ENCODE measurements at places on chromosomes 1 and 21.

DNA sequence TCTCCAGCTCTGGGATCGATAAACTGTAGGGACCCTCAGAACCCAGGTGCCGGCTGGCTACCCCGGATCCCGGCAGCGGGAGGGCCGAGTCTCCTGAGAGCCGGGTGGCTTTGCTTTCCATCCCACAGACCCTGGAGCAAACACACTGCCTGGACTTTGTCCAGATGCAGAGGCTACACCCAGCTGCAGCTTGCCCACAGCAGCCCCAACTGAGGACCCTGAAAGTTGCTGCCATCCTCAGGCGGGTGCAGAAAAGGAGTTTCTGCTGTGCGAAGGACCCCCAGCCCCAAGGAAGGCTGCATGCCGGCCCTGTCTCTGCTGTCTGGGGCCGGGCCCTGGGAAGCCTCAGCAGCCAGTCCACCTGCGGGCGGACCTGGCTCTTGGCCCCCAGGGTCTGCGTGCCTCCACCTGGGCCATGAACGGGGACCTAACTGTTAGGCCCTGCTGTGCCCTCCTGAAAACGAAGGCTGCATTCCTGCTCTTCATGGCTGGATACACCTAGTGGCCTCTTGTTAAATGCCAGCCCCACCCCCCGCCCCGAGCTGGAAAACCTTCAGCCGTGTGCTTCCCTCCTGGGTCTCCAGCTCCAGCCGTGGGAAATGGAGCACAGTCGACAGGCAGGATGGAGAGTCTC lies 97.5 kb upstream of the ARHGEF16 start:
- no peak for DNase-seq

GRCh38 chr1:189315035-189315901 lies 1162.4 kb downstream of the BRINP3 start:
- no peak for DNase-seq

DNA sequence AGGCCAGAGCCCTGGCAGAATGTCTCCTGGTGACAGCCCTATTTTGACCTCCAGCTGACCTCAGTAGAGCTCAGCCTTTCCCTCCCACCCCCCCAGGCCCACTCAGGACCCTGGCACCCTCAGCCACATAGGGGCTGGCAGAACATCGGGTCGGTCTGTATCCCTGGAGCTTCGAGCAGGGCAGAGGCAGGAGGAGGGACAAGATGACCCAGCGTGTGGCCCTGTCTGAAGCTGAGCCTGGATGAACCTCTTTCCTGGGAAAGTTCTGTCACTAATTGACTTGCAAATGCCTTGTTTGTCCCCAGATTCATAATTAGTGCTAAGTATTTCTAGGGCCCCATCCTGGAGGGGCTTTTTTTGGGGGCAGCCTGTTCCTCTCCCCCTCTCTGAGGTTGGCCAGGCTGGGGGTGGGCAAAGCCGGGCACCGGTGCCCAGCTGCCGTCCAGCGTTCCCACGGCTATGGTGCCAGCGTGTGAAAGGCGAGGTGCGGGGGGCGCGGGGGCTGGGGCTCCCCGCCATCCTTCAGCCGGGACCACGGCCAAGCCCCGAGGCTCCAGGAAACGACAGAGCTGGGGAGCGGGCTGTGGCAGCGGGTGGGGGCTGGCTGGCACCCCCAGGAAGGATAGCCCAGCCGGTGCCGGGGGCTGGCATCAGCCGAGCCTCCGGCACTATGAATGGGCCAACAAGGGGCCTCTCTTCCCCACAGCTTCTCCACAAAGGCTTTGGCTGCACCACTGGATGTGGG lies 31.4 kb downstream of the RHBG start:
- DNase-seq: no peak

GRCh38 chr21:18940791-18941190 lies 537.2 kb upstream of the TMPRSS15 start:
- no peak for DNase-seq

DNA sequence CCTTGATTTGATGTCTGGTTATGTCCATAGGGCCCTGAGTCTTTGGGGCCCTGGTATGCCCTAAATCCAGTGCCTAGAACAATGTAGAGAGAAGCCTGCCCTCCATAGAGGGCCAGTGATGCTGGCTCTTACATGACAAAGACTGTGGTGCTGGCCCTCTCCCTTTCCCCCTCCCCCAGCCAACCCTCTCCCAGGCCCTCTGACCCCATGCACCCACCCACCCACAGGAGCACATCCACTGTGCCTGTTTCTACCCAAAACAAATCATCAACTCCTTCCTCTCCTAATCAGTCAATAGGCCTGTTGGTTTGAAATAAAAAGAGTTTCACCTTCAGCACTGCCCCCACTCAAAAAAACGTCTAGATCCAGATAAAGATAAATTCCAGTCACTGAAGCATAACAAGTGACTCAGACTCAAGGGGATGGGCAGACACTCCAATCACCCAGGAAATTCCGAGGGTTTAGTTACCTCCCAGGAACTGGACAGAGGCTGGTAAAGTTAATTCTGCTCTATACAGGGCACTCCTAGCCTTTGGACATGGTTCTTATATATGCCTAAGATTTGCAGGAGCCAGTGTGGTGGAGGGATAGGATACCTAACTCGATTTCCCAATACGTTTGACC lies 144.8 kb upstream of the VANGL1 start:
- DNase-seq: no peak

DNA sequence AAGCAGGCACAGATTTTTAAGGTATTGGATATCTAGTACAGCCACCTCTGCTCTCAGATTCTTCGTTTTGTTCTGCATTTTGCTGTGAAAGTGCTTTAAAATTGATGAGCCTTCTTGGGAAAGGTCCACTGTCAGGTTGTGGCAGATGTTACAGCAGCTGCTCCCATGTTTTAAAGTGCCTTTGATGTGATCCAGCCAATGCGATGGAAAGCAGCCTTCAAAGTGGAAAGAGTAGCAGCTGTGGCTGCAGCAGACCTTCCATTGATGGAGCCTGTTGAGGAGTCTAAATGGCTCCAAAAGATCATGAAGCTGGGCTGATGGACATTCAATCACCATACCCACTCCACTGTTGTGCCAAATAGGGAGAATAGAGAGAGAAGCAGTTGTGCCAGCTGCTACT lies 816.9 kb downstream of the PLA2G4A start:
- no peak for DNase-seq

GRCh38 chr1:4627353-4627752 lies 27.1 kb upstream of the AJAP1 start:
- DNase-seq: no peak

GRCh38 chr1:214553142-214553710 lies 1.8 kb upstream of the PTPN14 start:
- no peak for DNase-seq

DNA sequence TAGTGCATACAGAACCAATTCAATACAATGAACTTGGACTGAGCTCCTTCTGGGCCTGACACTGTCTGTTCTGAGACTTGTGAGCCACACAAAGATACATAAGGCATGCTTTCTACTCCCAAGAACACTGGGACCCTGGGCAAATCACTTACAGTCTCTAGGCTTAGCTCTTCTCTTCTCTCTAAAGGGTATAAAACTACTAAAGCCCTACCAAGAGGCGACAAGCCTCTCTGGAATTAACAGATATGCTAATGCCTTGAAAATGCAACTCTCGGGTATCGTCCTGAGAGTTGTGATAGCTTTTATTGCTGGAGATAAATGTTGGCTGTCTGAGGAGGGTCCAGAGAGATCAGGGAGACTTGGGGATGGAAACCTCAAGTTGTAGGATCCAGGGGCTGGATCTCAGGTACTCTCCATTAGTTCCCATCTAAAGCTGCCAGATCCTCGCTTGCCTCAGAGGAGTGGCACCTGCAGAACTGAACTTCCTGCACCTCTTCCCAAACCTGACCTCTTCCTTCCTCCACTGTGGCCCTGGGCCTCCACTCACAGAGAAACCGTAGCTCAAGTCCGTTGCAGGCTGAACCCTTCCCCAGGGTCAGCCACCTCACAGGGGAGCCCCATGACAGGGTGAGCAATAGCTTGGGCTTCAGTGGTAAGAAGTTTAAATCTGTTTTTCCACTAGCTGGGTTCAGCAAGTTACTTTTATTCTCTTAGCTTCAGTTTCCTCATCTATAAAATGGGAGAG lies 11.5 kb upstream of the CFAP45 start:
- no peak for DNase-seq

- DNase-seq: no peak
Observed at GRCh38 chr1:31891280-31891679, 46.9 kb downstream of the PTP4A2 start.

GRCh38 chr1:207069858-207070506 lies 16.9 kb downstream of the PFKFB2 start:
- no peak for DNase-seq

GRCh38 chr1:22884806-22885530 lies 87.7 kb downstream of the LACTBL1 start:
- DNase-seq: no peak

DNA sequence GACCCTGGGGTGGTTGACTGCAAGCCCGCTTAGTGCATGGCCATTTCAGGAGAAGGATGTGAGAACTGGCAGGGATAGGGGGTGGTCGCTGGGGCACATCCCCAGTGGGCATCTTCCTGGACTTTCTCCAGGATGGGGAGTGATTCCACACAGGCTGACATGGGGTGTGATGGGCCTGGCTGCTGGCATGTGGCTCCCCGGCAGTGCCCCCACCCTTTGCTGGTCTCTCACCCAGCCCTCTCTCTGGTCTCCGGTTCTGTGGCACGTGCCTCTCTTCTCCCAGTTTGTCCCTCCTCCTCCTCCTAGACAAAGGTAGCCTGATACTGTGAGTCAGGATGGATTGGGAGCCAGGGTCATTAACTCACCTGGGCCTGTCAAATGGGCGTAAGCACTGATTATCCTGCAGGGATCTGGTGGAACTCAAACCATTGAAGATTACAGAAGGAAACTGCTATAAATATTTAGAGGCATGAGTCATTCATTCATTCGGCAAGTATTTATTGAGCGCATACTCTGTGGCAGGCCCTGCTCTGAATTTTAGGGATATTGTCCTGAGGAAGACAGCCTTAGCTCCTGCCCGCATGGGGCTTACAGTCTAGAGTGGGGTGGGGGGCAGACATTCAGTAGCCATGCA lies 23.6 kb upstream of the EPS8L3 start:
- no peak for DNase-seq

GRCh38 chr1:38994196-38994595 lies 3.1 kb downstream of the AKIRIN1 start:
- no peak for DNase-seq

DNA sequence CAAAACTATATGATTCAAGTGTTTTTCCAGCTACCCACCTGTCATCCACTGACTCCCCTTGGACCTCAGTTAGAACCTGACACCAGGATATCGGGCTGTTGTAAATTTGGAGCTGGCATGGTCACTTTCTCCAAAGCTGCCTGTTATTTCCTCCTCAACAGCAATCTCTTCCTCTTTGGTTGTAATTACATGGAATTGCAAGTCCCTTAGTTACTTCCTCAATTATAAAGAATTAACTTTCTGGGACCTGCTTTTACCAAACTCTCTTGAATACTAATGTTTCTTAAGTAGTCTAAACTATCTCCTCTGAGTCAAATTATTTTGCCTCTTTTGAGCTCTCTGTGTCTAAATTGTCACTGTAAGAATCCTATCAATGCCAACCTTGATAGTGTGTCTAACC lies 150.3 kb upstream of the SGIP1 start:
- DNase-seq: no peak

GRCh38 chr1:150876119-150876454 lies 312 bp downstream of the ARNT start:
- DNase-seq: no peak

- DNase-seq: no peak
Observed at GRCh38 chr21:38968887-38969543, 163.3 kb downstream of the ETS2 start.

DNA sequence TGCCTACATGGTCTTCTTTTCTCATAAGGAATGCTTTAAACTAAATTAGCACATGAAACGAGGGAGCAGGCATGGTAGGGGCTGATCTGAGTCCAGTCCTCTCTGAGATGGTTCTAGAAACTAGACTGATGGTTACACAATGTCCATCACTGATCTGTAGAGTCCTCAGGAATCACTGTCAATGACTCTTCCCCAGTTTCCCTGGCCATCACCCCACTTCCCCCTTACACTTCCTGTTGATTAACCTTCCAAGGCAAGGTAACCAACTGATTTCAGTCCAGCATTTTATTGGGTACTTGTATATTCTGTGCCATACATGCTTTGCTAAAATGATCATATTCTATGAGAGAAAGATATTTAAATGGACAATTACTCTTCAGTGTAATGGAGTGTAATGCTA lies 100.6 kb upstream of the ARTN start:
- DNase-seq: no peak

DNA sequence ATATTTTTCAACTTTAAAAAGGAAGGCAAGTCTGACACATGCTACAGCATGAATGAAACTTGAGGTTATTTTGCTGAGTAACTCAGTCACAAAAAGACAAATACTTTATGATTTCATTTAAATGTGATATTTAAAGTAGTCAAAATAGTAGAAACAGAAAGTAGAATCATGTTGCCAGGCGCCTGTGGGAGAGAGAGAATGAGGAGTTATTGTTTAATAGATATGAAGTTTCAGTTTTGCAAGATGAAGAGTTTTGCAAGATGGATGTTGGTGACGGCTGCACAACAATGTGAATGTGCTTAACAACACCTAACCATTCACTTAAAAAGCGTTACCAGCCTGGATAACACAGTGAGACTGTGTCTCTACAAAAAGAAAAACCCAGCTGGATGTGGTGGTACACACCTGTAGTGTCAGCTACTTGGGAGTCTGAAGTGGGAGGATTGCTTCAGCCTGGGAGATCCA lies 20.7 kb upstream of the ATP1A1 start:
- no peak for DNase-seq

GRCh38 chr1:1630965-1631781 lies 800 bp upstream of the MMP23B start:
- DNase-seq: no peak

GRCh38 chr1:56910441-56910985 lies 55.3 kb downstream of the C8B start:
- no peak for DNase-seq

DNA sequence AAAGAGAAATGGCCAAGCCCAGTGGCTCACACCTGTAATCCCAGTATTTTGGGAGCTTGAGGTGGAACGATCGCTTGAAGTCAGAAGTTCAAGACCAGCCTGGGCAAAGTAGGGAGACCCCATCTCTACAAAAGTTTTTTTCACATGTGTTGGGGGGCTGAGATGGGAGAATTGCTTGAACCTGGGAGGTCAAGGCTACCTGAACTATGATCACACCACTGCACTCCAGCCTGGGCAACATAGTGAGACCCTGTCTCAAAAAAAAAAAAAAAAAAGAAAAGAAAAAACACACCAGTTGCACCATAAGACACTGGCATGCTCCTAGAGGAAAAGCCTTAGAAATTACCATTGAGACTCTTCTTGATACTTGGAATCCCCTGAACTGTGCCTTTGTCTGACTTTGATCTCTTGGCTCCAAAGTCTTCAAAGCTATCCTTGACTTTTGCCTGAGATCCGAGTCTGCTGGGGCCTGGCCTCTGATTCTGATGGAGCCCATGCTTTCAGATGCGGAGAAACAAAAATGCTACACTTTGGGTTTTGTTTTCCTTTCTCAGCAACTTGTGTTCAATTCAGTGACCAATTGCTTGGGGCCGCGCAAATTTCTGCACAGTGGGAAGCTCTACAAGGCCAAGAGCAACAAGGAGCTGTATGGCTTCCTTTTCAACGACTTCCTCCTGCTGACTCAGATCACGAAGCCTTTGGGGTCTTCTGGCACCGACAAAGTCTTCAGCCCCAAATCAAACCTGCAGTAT lies 33.7 kb downstream of the ATP5PO start:
- DNase-seq: no peak

Measured in T-cell (primary cell).